ENCODE measurements at places on chromosomes 5 and 9. TPM values are rescaled to one million over a fixed set of nuclear protein-coding genes. Genes with fewer than 3 reads are reported as not detected.

Gene CDC20B
- not detected for total RNA-seq

Gene RIGI
- 16.7 TPM for total RNA-seq

GRCh38 chr9:116939161-116939560 lies 252.1 kb downstream of the TRIM32 start:
- DNase-seq, result no peak

- no peak for DNase-seq
Observed at GRCh38 chr5:528629-529511, 4.6 kb upstream of the SLC9A3 start.
